ENCODE measurements at places on chromosomes 5 and 9. TPM values are rescaled to one million over a fixed set of nuclear protein-coding genes. Genes with fewer than 3 reads are reported as not detected.
A peak's percentile ranks its signal among the peaks of the same experiment; 100 is the strongest.

Gene ZDHHC11B
- 5.9 TPM for total RNA-seq

DNA sequence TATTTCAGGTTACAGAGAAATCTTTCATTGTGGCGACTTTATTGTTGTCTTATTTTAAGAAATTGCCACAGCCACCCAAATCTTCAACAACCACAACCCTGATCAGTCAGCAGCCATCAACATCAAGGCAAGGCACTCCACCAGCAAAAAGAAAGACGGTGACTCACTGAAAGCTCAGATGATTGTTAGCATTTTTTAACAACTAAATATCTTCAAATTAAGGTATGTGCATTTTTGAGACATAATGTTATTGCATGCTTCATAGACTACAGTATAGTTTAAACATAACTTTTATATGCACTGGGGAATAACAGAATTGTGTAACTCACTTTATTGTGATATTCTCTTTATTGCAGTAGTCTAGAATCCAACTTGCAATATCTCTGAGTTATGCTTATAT lies 263.4 kb downstream of the TMEM232 start:
- H3K27ac ChIP-seq, result no peak overlapping the region
- DNase-seq, result no peak
- no peak overlapping the region for H3K4me3 ChIP-seq
- no peaks in the 10 kb centered on the region for H3K4me1 ChIP-seq
- no peaks in the 10 kb centered on the region for H3K27me3 ChIP-seq

DNA sequence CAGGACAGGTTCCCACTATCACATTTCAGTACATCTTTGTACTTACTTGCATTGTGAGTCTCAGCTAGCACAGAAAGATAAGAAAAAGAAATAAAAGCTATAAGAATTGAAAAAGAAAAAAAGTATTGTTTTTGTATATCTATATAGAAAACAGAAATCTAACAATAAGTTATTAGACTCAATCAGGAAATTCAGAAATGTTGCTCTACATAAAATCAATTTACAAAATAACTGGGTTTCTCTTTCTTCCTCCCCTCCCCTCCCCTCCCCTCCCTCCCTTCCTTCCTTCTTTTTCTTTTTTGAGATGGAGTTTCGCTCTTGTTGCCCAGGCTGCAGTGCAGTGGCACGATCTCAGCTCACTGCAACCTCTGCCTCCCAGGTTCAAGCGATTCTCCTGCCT lies 7.2 kb upstream of the CACNA1B start:
- H3K4me3 ChIP-seq, result no peak overlapping the region
- no peak for DNase-seq
- no peaks in the 10 kb centered on the region for H3K36me3 ChIP-seq
- H3K4me1 ChIP-seq, result no peaks in the 10 kb centered on the region
- no peak overlapping the region for H3K27ac ChIP-seq

Gene SLC31A1
- 16.6 TPM for total RNA-seq

Gene CSF2
- total RNA-seq, result not detected

- H3K4me1 ChIP-seq, result no peaks in the 10 kb centered on the region
- peaks cover 11% of the 10 kb centered on the region for H3K36me3 ChIP-seq
- no peak for DNase-seq
- no peak overlapping the region for H3K27ac ChIP-seq
- no peaks in the 10 kb centered on the region for H3K27me3 ChIP-seq
These were observed 4.0 kb downstream of the BRD9 start for GRCh38 chr5:888638-889035.

Gene TEK
- total RNA-seq, result 18.2 TPM

GRCh38 chr5:32810804-32811203 lies 99.7 kb downstream of the NPR3 start:
- no peaks in the 10 kb centered on the region for H3K36me3 ChIP-seq
- H3K27me3 ChIP-seq, result no peaks in the 10 kb centered on the region
- H3K4me3 ChIP-seq, result no peak overlapping the region

DNA sequence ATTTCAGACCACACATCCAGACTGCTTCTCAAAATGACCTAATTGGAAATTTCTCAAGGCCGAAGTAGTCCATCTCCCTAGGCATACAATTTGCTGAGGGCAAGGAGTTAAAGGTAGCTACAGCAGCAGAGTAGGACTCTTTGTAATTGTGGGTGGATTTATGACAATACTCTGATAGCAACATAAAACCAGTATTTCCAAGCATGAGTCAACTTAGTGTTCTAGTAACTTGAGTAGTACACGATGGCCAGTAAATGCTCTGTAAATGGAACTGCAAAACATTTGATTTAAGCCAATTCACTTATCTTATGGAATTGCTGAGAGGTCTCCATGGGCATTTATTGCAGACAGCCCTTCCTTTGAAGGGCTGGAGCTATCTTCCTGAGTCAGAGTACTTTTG lies 352.2 kb downstream of the PLK2 start:
- H3K4me3 ChIP-seq, result no peak overlapping the region
- H3K27me3 ChIP-seq, result no peaks in the 10 kb centered on the region
- no peak for DNase-seq
- peaks cover 2% of the 10 kb centered on the region for H3K4me1 ChIP-seq
- H3K27ac ChIP-seq, result no peak overlapping the region

Gene RICTOR
- 57.1 TPM for total RNA-seq

Gene STARD4
- 13.6 TPM for total RNA-seq

GRCh38 chr9:38417003-38417945 lies 7.0 kb downstream of the IGFBPL1 start:
- H3K27me3 ChIP-seq, result no peaks in the 10 kb centered on the region
- H3K27ac ChIP-seq, result no peak overlapping the region
- H3K36me3 ChIP-seq, result no peaks in the 10 kb centered on the region
- DNase-seq, result no peak

Gene SV2C
- total RNA-seq, result 0.33 TPM

- no peaks in the 10 kb centered on the region for H3K36me3 ChIP-seq
- no peaks in the 10 kb centered on the region for H3K27me3 ChIP-seq
- H3K4me3 ChIP-seq, result no peak overlapping the region
- H3K4me1 ChIP-seq, result no peaks in the 10 kb centered on the region
These were observed 11.4 kb downstream of the CTNND2 start for GRCh38 chr5:11892832-11893231.

- no peak for DNase-seq
- H3K27me3 ChIP-seq, result no peaks in the 10 kb centered on the region
- no peaks in the 10 kb centered on the region for H3K4me1 ChIP-seq
These were observed 25.9 kb downstream of the PTGS1 start for GRCh38 chr9:122396614-122397148.

GRCh38 chr5:97297704-97298091 lies 114.7 kb upstream of the RIOK2 start:
- H3K27me3 ChIP-seq, result no peaks in the 10 kb centered on the region
- no peaks in the 10 kb centered on the region for H3K4me1 ChIP-seq
- no peak overlapping the region for H3K27ac ChIP-seq
- H3K4me3 ChIP-seq, result no peak overlapping the region
- DNase-seq, result no peak

- no peaks in the 10 kb centered on the region for H3K4me1 ChIP-seq
- no peak overlapping the region for H3K4me3 ChIP-seq
- DNase-seq, result no peak
- no peaks in the 10 kb centered on the region for H3K27me3 ChIP-seq
- no peaks in the 10 kb centered on the region for H3K36me3 ChIP-seq
These were observed 276.1 kb downstream of the ARHGAP26 start for GRCh38 chr5:143046314-143046713.

GRCh38 chr9:91915524-91916263 lies 34.3 kb downstream of the ROR2 start:
- no peaks in the 10 kb centered on the region for H3K36me3 ChIP-seq
- no peak overlapping the region for H3K27ac ChIP-seq
- no peak for DNase-seq
- no peaks in the 10 kb centered on the region for H3K4me1 ChIP-seq
- H3K4me3 ChIP-seq, result no peak overlapping the region

DNA sequence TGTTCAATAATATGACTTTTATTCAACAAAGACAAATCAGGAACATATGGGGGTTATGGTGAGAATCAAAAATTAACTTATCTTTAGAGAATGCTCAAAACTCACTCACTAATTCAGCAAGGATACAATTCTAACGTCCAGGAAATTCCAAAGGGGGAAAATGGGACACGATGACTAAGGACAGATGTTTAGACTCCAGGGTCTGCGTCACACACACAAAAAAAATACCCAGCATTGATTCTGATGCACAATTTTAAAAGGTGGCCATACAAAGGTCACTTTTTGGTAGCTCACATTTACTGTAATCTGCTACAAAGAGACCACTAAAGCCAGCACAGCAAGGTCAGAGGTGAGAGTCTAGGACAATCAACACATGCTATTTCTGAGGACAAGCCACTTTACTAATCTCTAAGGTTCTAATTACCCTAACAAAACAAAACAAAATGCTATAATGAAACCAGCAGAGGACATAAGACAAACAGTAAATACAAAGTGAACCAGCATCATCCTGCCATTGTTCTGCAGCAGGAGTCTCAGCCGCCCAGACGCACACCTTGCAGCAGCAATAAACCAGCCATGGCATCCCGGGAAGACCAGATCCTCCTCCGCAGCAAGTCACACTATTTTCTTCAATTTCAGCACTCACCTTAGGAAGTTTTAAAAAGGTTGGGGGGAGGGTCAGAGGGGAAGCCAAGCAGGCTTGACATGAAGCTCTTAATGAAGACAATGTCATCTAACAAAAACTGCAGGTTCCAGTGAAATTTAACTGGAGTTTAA lies 57.8 kb downstream of the TTC39B start:
- H3K36me3 ChIP-seq, result no peaks in the 10 kb centered on the region
- H3K4me3 ChIP-seq, result peak overlapping the region; percentile 21
- peaks cover under 1% of the 10 kb centered on the region for H3K4me1 ChIP-seq
- DNase-seq, result no peak
- peak overlapping the region; percentile 53 for H3K27ac ChIP-seq

GRCh38 chr5:121273833-121274433 lies 577.7 kb upstream of the FTMT start:
- H3K27ac ChIP-seq, result no peak overlapping the region
- DNase-seq, result no peak
- no peaks in the 10 kb centered on the region for H3K36me3 ChIP-seq
- H3K4me3 ChIP-seq, result no peak overlapping the region

Gene IFNA13
- total RNA-seq, result not detected

- H3K27ac ChIP-seq, result no peak overlapping the region
- no peak overlapping the region for H3K4me3 ChIP-seq
- no peaks in the 10 kb centered on the region for H3K4me1 ChIP-seq
- no peaks in the 10 kb centered on the region for H3K27me3 ChIP-seq
- no peak for DNase-seq
These were observed 1.4 kb downstream of the LRSAM1 start for GRCh38 chr9:127452691-127453090.

Gene ARHGAP26
- total RNA-seq, result 70.7 TPM

- no peaks in the 10 kb centered on the region for H3K36me3 ChIP-seq
- no peaks in the 10 kb centered on the region for H3K27me3 ChIP-seq
- H3K27ac ChIP-seq, result no peak overlapping the region
- peak; percentile 87 for DNase-seq
- H3K4me3 ChIP-seq, result no peak overlapping the region
- H3K4me1 ChIP-seq, result no peaks in the 10 kb centered on the region
These were observed 32.0 kb upstream of the SPTLC1 start for GRCh38 chr9:92147030-92147851.

DNA sequence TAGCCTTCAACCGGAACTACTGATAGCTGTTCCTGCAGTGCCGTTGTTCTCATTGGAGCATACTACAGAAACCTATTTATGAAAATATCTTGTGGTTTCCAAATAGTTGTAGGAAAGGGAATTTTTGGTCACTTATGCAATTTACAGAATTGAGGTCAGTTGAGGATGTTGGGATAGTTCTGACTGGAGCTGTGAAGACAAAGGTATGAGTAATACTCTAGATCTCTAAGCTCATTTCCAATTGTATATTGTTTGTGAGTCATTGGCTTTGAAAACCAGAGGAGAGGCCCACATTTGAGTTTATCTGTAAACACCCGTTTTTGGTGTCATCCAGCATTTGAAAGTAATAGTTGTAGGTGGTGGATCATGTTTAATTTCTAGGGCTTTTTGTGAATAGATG lies 561.3 kb upstream of the WWC1 start:
- no peak for DNase-seq
- no peaks in the 10 kb centered on the region for H3K36me3 ChIP-seq
- no peaks in the 10 kb centered on the region for H3K27me3 ChIP-seq
- no peak overlapping the region for H3K4me3 ChIP-seq
- H3K4me1 ChIP-seq, result no peaks in the 10 kb centered on the region

GRCh38 chr9:106718936-106719335 lies 144.0 kb upstream of the ZNF462 start:
- no peaks in the 10 kb centered on the region for H3K27me3 ChIP-seq
- no peak for DNase-seq
- no peak overlapping the region for H3K4me3 ChIP-seq
- H3K36me3 ChIP-seq, result no peaks in the 10 kb centered on the region

Gene WDR38
- total RNA-seq, result not detected

GRCh38 chr9:110157823-110158664 lies 49.9 kb downstream of the C9orf152 start:
- no peak overlapping the region for H3K4me3 ChIP-seq
- peaks cover 3% of the 10 kb centered on the region for H3K36me3 ChIP-seq
- H3K4me1 ChIP-seq, result peaks cover 8% of the 10 kb centered on the region
- H3K27ac ChIP-seq, result no peak overlapping the region
- no peak for DNase-seq

GRCh38 chr9:86766912-86767311 lies 180.4 kb downstream of the GAS1 start:
- peak; percentile 76 for DNase-seq
- no peak overlapping the region for H3K27ac ChIP-seq
- H3K4me1 ChIP-seq, result no peaks in the 10 kb centered on the region

GRCh38 chr9:61665330-61665751 lies 475.5 kb downstream of the SPATA31A7 start:
- no peaks in the 10 kb centered on the region for H3K27me3 ChIP-seq
- no peaks in the 10 kb centered on the region for H3K36me3 ChIP-seq
- DNase-seq, result no peak
- no peak overlapping the region for H3K27ac ChIP-seq

Gene NR2F1
- 27.0 TPM for total RNA-seq

Gene RAD17
- 16.7 TPM for total RNA-seq

- peaks cover 2% of the 10 kb centered on the region for H3K4me1 ChIP-seq
- DNase-seq, result no peak
- H3K4me3 ChIP-seq, result no peak overlapping the region
- H3K27me3 ChIP-seq, result no peaks in the 10 kb centered on the region
These were observed 89.4 kb downstream of the SLC44A1 start for GRCh38 chr9:105333811-105334210.

DNA sequence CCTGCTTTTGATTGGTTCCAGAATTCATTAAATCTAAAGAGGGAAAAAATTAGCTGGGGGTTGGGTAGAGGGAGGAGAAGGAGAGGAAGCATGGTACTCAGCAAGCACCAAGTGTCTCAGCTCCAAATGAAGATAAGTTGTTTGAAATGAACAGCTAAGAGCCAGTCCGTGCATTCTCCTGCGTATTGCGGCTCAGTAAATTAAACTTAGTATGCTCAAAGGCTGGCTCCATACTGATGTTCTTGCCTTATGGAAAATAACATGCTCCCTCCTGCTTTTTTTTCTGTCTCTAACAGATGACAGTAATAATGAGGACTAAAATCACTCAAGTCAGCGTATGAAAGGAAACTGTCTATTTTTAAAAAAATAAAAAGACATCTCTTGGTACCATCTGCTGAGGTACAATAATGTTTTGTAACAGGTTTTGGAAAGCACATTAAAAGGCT lies 161.0 kb downstream of the SPATA31D1 start:
- no peaks in the 10 kb centered on the region for H3K4me1 ChIP-seq
- H3K27me3 ChIP-seq, result no peaks in the 10 kb centered on the region
- H3K4me3 ChIP-seq, result no peak overlapping the region
- H3K27ac ChIP-seq, result no peak overlapping the region

Gene C5orf58
- total RNA-seq, result not detected

- no peaks in the 10 kb centered on the region for H3K36me3 ChIP-seq
- no peaks in the 10 kb centered on the region for H3K4me1 ChIP-seq
- DNase-seq, result no peak
- H3K27ac ChIP-seq, result no peak overlapping the region
- H3K27me3 ChIP-seq, result no peaks in the 10 kb centered on the region
- H3K4me3 ChIP-seq, result no peak overlapping the region
These were observed 14.0 kb upstream of the LOX start for GRCh38 chr5:122091936-122092600.
